LoVo (cell line): ENCODE measurements at places on chromosomes 11 and 22.
A peak's percentile ranks its signal among the peaks of the same experiment; 100 is the strongest.

- DNase-seq, result no peak
These were observed 29.7 kb upstream of the SORL1-AS1 start for GRCh38 chr11:121482231-121483129.

- DNase-seq, result no peak
These were observed 404.0 kb downstream of the BUD13 start for GRCh38 chr11:116368784-116369183.

DNA sequence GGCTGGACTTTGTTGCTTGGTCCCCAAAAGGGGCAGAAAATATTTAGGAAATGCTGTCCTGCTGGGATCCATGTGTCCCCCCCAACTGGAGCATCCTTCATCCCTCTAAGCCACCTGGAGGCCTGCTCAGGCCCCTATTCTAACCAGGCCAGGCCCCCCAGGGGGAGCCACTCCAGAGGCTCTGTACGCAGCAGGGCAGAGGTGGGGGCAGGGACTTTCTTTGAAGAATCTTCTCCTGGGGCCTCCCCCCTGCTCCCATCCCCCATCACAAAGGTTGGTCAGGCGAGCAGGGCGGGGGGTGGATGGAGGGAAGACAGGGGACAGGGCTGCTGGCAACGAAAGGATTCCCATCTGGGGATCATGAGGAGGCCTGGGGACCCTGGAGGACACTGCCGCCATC lies 170.8 kb downstream of the MN1 start:
- DNase-seq, result no peak

DNA sequence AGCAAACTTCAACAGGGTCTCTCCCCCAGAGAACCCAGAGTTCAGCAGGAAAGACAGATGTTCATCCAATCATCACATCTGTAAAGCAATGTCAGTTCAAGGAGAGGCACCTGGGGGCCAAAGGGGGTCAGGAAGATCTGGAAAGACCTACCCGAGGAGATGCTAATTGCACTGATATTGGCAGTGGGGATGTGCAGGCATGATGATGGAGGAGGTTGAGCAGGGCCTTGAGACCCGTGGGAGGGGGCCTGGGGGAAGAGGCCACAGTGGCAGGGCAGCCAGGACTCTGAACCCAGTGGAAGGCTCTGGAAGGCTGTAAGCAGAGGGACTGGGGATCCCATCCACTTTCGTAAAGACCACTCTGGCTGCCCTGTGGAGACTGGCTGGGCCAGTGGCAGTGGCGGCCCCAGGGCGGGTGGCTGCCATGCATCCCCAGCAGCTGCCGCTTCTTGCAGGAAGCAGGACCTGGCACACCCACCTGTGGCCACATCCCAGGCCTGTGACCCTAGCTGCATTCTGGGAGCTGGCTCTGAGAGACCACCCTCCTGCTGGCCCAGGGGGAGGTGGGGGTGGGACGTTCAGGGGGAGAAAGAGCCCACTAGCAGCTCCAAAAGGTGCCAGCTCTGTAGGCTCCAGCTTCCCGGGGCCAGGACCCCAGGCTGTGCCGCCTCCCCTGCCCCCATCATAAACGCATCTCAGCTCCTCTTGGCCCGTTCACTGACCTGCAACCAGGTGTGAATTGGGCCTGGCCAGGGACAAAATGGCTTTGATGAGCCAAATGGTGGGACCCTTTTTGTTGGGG lies 59.9 kb upstream of the FGF3 start:
- DNase-seq, result no peak

DNA sequence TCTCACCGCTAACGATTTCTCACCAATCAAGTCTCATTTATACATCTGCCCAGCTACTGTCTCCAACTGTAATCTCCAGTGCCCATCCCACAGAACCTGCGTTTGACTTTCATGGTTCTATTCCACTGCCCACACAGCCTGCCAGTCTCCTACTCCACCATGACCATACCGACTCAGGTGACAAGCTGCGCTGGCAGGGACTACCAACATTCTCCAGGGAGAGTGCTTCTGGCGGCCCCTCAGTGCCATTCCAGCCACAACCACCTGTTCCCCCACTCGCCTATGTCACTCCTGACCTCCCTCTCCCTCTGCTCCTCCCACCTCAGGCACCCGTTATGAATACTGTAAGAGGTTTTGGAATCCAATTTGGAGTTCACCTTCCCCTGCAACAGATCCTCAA lies 108.5 kb upstream of the BID start:
- no peak for DNase-seq

DNA sequence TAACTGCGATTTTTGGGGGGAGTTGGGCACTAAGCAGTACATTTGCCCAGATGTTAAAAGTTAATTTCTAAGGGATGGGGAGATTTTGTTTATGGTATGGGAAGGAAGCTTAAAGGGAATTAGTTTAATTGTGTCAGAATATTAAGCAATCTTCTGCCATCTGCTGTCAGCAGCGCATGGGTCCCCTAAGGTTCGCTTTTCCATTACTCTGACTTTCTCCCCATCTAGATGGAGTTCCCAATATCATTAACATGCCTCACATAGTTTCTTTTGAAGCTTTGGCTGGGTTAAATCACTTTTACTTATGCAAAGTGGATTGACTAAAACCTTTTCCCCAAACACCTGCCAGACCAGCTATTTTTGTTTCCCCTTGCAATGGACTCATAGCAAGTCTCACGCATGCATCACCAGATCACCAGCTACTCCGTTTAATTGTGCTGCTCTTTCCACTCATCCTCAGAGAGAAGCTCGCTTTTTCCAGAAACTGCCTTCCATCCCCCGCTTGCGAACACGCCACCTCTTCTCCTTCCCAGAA lies 172.7 kb downstream of the FAT3 start:
- DNase-seq, result no peak

GRCh38 chr22:23192558-23192957 lies 12.2 kb downstream of the BCR start:
- DNase-seq, result no peak

DNA sequence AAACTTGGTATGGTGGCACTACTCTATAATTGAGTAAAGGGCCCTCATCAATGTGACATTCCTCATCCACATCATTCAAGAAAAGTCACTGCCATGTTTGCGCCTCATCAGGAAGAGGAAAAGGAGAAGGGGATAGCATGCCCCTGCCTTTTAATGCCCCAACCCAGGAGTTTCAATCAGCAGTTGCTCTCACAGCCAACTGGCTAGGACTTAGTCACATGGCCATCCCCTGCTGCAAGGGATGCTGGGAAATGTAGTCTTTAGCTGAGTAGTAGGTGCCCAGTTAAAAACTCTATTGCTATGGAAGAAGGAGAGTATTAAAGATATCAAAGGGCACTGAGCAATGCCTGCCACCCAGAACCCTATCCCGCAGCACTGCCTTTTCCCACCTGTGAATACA lies 10.9 kb upstream of the CCND1 start:
- no peak for DNase-seq

- DNase-seq, result no peak
These were observed 29.5 kb downstream of the DIXDC1 start for GRCh38 chr11:111966678-111967077.

DNA sequence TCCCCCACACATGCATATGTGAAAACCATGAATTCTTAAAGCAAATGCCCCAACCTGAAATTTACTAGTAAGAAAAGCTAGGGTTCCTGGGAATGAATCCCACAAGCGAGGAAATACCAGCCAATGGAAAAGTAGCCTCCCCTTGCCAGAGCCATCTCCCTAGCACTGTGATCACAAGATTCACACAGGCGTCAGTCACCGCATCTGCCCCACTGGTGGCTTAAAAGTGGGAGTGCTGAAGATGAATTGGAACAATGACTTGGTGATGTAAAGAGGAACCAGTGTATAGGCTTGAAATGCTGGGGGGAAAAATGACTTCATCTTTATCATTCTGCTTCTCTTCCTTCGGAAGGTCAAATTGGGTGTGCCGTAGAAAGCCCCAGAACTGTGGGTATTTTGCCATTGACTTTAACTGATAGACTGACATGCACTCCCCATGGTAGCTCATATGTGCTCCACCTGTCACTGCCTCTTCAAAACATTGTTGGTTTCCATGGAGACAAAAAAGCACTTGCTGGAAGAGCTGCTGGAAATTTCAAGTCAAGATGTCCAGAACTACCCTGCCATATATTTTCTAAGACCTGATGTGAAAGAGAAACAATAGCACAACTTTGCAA lies 19.2 kb upstream of the ASPHD2 start:
- no peak for DNase-seq

- no peak for DNase-seq
These were observed 51.1 kb downstream of the MED15 start for GRCh38 chr22:20558534-20558933.

- no peak for DNase-seq
These were observed 39.1 kb upstream of the LYVE1 start for GRCh38 chr11:10607462-10608132.

- peak; percentile 45 for DNase-seq
These were observed 77.6 kb upstream of the IGLL5 start for GRCh38 chr22:22810018-22810427.

DNA sequence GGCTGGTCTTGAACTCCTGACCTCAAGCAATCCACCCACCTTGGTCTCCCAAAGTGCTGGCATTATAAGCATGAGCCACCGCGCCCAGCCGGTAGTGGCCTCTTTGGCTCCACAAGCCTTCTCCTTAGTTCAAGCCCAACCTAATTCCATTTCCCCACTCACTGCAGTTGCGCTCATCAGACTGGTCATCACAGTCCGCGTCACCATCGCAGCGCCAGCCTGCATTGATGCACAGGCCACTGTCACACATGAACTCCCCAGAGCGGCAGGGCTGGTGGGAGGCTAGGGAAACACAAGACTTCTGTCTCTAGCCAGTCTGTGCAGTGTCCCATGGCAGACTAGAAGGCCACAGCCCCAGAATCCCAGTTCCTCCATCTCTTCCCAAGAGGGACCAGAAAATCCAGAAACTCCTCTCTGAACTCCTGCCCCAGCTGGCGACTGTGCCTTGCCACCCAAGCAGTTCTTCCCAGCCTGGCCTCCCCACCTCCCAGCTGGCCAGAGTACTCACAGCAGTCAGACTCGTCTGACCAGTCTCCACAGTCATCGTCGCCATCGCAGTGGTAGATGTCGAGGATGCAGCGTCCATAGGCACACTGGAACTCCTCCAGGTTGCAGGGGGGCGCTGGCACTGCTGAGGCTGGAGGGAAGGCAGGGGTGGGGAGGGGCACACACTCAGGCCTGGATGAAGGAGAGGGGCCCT lies 19.8 kb downstream of the LRP4 start:
- DNase-seq, result no peak

GRCh38 chr11:124278261-124278660 lies 22.1 kb downstream of the OR8G5 start:
- DNase-seq, result no peak

DNA sequence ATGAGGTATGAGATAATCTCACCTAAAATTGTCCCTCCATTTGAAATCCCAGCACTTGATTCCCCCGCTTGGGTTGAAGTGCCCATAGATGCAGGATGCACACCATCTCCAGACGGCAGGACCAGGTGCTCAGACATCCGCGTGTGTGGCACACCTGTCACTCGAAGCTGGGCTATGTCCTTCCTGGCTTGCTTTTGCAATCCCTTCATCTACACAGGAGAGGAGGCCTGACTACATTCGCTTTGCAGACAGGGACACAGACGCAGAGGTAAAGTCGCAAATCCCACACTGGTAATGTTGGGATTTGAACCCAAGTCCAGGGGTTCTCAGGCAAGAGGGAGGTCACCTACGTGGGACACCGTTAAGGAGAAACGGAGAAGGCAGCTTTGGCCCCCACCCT lies 7.2 kb upstream of the CYTH4 start:
- no peak for DNase-seq

DNA sequence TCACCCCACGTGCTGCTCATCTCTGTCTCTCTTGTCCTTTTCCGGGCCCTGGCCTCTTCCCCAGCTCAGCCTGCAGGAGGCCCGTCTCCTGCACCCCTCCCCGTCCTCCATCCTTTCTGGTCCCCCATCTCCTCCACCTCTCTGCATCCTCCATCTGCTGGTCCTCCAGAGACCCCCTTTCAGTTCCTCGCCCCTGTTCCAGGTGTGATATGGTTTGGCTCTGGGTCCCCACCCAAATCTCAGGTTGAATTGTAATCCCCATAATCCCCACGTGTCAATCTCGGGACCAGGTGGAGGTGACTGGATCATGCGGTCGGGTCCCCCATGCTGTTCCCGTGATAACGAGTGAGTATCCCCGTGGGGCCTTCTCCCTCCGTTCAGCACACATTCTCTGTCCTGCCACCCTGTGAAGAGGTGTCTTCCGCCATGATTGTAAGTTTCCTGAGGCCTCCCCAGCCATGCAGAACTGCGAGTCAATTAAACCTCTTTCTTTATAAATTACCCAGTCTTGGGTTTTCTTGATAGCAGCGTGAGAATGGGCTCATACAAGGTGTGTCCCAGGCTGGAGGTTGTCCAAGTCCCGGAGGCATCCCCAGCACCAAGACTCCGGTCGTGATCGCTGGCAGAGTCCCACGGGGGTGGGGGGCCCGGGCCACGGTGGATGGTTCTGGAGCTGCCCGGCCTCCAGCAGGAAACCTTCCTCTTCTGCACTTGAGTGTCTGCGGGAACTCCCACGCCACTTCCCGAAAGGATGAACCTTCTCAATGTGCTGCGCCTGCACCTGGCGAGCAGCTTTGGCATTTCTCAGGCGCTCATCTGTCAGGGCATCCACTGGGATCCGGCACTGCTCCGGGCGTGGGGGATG lies 29.0 kb upstream of the TOLLIP start:
- no peak for DNase-seq

DNA sequence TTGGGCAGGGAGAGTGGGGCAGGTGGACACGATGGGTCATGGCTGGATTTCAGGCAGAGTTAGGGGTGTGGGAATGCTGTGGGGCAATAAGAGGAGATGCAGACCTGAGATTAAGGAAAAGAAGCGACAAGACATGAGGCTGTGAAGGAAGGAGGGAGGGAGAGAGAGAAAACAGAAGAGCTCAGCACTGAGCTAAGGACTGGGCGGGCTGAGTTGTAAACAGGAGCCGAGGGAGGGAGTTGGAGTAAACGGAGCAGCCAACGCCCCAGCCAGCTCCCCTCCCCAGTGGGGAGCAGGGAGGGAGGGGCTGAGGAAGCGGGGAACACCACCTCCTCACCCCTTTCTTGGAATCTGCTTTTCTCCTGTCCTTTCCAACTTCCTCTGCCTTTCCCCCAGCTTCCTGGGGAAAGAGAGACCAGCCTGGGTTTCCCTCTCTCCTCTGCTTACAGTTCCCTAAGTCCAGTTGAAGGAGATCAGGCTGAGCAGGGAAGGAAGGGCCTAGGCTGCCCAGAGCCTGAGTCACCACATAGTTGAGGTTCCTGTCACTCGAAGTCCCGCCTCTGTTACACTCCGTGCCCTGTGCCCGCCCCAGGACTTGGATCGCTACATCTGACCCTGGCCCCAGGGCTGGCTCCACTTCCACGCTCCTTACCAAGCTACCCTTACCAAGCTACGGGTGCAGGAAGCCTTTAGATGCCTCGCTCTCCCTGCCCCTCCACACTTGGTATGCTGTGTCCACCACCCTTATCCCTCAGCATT lies 6.7 kb upstream of the AHNAK start:
- peak; percentile 93 for DNase-seq
